ENCODE measurements at places on chromosomes 1 and 21.

DNA sequence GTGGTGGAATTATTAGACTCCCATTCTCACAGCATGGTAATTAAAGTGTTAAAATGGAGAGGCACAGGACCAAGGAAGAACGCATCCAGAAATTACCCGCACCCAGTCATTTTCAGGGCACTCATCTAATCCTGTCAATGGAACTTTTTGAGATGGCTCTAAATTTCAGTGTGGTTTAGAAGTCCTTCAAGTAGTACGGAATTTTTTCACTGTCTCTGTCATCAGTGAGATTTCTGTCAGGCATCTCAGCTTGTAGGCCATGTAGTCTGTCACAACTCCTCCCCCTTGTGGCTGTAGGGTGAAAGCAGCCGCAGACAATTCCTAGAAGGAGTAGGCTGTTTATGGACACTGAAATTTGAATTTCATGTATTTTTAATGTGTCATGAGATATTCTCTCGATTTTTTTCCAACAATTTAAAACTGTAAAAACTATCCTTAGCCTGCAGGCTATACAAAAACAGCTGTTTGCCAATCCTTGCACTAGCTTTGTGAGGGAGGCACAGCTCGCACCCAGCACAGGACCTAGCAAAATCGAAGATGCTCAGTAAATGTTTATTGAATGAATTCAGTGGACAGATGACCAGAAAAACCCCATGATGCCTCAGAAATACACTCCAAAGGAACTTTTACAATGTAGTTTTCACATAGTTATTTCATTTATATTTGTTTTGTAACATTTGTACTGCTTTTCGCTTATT is 6.6 kb upstream of the NUP133 start:
- peak; percentile 75 for DNase-seq

DNA sequence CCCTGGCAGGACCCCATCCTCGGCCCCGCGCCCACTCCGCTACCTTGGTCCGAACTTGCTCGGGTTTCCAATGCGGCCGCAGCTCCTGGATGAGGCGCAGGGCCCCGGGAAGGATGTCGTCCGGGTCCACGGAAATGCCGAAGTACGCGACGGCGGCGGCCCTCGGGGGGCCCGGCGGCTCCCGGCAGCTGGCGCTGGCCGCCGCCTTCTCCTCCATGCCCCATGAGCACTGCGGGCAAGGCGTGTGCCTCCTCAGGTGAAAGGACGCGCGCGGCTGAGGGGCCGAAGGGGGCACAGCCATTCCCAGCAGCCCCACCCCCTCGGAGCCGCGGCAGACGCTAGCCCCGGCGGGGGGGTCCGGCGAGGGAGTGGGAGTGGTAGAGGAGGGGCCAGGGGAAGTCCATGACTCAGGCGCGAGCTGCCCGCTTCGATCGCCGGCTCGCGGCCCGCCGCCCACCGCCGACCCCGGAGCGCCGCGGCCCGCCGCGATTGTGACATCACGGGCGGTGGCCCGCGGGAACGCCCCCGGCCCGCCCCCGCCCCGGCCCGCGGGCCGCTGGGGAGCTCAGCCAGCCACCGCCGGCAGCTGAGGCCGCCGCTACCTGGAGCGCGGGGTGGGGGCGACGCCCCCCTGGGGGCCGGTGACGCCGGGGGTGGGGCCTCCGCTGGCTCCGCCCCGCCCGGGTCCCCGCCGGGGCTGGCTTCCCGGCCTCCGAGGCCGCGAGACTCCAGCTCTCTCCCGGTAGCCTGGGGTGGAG is at the start of gene ETNK2:
TSS of gene ETNK2 (minus strand) at position 493 of the 758 bp plus-strand sequence. CDS start at position 301, 192 bp downstream.
- DNase-seq = peak; percentile 50

GRCh38 chr21:46119144-46119636 is 21.3 kb downstream of the COL6A2 start:
- DNase-seq = no peak

- no peak for DNase-seq
Measured at GRCh38 chr1:108142773-108143394, 57.3 kb downstream of the SLC25A24 start.

DNA sequence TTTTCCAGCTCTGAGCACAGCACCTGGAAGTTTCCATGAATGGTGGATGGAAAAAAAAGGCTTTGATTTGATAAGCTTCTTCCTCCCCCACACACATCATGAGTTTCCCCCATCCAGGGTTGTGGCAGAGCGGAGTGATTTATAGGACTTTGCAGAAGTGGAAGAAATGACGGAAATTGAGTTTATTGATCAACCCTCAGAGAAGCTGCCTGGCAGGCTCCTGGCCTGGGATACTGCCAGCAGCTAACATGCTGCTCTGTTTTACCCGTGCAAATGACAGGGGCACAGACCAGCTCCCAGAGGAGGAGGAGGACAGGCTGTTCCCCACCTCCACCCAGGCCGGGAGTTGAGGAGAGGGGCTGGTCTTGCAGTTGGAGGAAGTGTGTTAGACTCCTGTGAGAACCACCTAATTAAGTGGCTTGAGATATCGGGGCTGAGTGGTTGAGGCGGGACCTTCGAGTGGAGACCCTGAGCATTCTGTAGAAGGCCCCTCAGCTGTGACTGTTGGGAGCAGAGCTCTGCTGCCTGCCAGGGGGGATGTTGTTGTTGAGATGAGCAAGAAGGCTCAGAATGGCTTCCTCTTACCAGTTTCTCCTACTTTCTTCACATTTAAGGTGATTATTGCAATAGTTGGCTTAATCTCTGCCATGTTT is 21.8 kb downstream of the ADORA1 start:
- no peak for DNase-seq

DNA sequence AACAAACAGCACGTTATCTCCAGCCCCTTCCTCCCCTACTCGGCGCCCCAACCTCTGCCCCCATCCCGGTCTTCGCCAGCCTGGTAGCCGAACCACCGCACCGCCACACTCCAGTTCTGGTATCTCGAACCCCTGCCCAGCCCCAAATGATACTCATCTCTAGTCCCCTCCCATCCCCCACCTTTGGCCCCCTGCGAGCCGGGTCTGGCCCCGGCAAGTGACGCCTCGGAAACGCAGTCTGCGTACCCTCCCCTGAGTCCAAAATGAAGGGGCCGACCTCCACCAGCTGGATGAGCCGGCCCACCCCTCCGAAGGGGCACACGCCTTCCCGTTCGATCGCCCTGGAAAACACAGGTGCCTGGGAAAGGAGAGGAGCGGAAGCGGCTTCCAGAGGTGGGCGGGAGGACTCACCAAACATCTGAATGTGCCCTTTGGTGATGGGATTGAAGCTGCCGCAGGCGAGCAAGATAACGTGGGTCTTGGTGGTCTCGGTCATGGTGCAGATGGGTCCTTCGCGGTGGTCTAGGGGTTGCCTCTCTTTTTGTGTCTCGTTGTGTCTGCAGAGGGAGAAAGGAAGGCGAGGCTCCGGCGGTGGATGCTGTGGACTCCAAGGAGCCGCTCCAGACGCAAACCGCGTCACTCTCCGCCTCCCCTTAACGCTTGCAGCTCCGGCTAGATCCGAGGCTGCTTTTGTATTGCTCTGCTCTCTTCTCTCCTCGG is at the start of gene NMNAT2:
TSS of gene NMNAT2 (minus strand) at position 609 of the 720 bp plus-strand sequence. CDS start at position 496, 113 bp downstream.
- no peak for DNase-seq

GRCh38 chr1:234556245-234556943 is 53.6 kb downstream of the IRF2BP2 start:
- DNase-seq = no peak

DNA sequence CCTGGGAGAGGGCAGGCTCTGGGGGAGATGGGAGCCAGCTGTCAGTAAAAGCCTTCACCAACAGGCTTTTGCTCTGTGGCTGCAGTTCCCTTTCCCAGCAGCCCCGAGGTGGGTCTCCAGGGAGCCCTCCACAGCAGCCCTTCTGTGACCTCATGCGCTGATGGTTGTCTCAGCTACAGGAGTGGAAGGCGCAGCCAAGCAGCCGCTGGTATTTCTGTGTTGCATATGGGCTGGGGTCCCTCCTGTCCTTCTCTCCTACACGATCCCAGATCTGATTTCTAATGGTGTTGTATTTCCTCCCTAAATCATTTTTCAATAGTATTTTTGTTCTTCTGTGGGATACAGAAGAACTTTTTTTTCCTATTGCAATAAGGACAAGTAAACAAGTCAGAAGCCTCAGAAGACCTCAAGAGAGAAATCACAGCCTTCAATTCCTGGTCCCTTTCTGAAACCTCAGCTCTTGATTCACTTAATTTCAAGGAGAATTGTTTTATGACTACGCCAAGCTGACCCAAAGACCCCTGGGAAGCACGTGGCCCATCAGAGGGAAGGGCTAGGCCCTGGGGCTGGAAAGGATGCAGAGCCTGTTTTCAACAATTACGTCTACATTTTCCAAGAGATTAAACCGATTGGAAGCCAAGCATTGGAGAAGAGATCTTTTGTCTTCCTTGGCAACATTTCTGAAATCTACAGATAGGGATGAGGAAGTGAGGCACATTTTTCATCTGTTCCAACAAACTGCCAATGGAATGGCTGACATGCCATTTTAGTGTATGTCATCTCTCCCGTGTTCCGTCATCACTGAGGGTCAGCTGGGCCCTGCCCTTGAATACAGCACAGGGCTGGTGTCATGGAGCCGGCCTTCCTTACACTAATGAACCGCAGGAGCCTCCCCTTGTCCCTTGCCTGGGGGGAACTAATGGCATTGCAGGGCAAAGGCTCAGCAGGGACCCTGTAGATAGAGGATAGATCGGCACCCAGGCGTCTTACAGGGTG is 42.0 kb upstream of the SCCPDH start:
- DNase-seq = no peak

DNA sequence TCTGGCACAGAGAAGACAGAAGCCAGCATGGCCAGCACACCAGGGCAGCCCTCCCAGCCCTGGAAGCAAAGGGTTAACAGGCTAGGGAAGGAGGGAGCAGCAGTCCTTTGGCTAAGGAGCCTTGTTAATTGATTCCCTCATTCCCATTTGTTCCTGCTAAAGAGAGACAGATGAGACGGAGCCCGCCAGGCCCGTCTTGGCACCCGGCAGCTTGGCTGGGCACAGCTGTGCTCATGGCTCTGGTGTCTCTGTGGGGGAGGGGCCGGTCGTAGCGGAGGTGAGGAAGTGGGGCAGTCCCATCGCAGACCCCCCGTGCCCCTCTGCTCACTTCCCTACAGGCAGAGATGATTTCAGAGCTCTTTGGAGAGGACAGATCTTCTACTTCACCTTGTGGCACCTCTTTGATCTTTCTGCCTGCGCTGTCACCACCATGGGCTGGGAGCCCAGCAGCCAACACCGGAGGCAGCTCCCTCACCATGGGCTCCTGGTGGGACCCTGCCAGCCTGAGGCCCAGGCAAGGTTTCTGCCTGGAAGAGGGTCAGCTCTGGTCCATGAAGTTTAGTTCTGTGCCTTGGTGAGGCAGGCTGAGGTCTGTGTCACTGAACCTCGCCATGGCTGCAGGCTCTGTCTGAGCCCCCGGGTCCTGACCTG is 38.0 kb downstream of the FOXO6 start:
- no peak for DNase-seq

DNA sequence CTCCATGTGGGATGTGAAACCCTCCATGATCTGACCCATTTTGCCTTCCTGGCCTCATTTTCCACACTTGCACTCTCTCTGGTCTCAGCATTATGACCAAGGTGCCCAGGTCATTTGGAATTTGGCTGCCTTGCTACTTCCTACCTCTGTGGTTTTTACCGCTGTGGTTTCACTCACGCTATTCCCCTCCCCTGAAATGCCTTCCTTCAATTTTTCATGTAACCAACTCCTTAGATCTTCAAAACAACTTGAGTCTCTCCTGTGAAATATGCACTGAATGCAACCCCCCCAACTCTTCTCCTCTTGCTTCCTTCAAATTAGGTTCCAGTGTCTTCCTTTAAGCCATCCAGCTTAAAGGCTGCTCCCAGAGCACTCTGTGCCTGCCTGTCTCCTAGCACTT is 50.1 kb downstream of the PHC2 start:
- DNase-seq = no peak

Measured in inflammatory macrophage (primary cell).